ENCODE measurements at places on chromosomes 6 and 20.
A peak's percentile ranks its signal among the peaks of the same experiment; 100 is the strongest.

DNA sequence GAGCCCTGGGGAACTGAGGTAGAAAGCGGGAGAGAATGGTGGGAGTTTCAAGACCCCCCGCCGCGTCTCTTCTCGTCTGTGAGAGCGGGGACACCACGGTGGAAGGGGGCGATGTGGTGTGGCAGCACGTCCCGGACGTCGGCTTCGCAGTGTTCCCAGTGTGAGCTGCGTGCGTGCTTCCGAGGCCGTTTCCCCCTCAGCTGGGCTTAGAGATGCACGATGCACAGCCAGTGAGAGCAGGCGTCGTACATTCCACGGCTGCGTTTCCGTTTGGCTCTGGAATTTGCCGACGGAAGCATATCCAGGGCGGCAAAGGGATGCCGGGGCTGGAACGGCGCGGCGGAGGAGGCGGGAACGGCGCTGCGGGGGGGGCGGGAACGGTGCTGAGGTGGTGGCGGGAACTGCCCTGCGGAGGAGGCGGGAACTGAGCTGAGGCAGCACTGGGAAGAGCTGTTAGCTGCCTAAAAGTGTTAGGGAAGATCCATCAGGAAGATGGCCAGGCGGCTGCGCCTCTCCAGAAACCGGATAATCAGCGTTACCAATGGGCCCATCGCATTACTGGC, 37.7 kb downstream of the KIF25 start:
- DNase-seq: no peak

- DNase-seq: no peak
Measured at GRCh38 chr6:2218866-2219265, 26.5 kb downstream of the GMDS start.

GRCh38 chr20:10369723-10370090, 64.3 kb downstream of the MKKS start:
- DNase-seq: no peak

- peak; percentile 67 for DNase-seq
Measured at GRCh38 chr6:29752451-29753308, 29.4 kb downstream of the HLA-F start.

DNA sequence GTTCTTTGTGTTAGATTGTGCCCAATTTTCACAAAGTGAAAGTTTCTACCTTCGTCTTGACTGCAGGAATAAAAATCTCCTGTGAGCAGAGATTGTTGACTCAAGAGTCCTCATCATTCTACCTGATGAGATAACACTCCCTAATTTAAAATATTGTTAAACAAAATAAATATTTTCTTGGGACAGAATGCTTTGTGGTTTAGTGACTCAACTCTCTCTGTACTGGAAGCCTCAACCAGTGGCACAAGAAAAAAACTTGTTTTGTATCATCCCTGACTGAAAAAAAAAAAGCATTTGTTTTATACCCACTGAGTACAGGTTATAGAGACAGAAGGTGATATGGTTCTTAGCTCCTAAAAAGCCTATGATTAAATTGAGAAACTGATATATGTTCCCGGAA, 78.9 kb downstream of the CRYBG1 start:
- DNase-seq: no peak

DNA sequence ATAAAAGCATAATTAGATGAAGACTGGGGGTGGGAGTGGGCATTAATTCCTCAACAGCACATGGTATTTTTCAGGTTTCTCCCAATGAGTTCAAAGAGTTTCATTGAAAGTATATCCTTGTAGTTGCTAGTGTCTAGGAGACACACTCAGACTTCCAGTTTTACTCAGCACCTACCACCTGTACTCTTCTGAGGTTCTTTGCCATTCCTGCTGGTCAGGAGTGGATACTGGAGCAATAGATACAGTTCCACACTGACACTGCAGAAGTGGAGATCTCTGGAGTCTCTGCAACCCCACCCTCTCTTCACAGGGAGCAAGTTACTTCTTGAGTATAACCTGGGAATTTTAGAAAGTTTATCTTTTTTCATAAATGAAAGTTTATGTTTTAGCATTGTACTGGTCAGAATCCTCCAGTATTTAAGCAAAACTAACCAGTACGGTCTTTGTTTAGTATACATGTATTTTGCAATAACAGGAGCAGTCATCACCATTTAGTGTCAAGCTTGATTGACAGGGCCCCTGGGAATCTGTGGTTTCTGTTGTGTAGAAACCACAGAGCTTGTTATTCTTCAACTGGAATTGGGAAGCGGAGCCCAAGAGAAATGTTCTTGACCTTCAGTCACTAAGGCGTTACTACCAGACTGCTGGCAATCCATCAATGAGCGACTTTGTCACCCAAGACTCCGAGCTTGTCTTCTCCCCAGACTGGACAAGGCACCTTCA, 148.1 kb downstream of the ZDHHC14 start:
- no peak for DNase-seq

- no peak for DNase-seq
Measured at GRCh38 chr20:53981130-53981529, 89.3 kb downstream of the BCAS1 start.

DNA sequence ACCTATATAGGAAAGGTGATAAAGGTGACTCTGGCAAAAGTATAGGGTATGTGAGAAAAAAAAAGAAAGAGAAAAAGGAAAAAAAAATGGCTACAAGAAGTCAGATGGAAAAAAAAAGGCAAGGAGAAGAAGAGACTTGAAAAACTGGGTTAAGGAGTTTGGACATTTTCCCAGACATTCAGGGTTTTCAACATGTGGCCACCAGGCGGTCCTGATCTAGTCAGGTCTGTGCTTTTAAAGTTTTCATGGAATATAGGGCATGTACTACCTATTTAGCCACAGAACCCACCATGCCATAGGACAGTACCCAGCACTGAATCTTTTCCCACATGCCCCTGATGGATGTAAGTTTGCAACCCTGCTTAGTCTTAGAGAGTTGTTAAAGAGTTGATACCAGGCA, 433.7 kb downstream of the MAFB start:
- DNase-seq: no peak

GRCh38 chr6:42041481-42042053, 8.8 kb upstream of the TAF8 start:
- DNase-seq: no peak

DNA sequence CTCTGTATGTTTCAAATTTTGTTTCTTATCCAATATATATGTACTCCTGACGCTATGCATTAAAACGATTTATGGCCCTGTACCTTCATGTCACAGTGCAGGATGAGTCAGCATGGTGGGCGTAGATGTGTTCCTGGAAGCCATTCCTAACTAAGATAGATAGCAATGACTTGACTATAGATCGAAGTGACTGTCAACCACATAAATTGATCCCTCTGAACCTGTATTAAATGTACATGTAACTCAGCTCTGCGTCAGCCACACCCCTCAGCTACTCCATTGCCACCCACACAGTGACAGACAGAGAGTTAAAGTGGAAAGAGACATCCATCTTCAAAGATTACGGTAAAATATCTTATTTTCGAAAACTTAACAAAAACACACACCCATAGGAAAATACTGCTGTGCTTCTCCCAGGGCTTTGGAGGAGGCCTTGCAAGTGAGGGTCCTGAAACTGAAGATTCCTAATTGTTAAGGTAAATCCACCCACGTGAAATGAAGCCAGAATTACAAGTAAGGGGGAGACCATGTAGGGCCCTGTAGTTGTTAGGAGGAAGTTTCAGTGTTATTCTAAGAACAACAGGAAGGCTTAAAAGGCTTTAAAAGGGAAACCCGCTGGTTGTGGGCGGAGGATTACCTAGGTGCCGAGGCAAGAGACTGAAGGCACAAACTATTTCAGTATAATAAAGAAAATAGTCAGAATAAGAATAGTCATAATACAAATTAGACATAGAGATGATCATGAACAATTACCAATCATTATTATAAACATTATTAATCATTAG, 10.3 kb upstream of the RAD21L1 start:
- no peak for DNase-seq

DNA sequence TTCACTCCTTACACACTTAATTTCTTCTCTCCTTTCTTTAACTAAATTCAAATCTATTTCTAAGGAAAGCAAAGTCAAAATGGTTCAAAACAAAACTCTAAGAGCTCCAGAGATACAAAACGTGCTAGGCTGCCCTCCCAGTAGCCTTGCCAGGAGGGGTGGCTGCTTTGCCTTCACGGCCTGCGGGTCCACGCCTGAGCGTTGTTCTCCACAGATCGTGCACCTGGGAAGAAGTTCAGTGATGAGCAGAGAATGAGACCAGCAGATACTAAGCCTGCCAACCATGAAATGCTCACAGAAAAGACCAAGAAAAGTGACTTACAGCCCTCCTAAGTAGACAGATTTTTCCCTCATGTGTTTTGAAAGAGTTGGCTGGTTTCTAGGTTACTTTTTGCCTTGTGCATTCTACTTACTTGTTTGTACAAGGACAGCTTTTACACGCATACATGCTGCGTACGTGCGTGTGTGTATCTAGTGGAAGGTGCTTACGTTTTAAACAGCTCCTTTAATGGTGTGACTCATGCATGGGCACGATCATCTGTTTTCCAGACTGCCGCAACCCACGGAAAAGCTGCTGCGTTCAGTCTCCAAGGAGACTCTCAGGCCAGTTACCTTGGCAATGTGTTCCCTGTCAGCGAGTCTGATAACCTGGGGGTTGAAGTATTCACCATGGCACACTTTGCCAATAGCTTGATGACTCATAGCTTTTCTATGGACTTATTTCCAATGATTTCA, 32.4 kb upstream of the PBOV1 start:
- DNase-seq: no peak

DNA sequence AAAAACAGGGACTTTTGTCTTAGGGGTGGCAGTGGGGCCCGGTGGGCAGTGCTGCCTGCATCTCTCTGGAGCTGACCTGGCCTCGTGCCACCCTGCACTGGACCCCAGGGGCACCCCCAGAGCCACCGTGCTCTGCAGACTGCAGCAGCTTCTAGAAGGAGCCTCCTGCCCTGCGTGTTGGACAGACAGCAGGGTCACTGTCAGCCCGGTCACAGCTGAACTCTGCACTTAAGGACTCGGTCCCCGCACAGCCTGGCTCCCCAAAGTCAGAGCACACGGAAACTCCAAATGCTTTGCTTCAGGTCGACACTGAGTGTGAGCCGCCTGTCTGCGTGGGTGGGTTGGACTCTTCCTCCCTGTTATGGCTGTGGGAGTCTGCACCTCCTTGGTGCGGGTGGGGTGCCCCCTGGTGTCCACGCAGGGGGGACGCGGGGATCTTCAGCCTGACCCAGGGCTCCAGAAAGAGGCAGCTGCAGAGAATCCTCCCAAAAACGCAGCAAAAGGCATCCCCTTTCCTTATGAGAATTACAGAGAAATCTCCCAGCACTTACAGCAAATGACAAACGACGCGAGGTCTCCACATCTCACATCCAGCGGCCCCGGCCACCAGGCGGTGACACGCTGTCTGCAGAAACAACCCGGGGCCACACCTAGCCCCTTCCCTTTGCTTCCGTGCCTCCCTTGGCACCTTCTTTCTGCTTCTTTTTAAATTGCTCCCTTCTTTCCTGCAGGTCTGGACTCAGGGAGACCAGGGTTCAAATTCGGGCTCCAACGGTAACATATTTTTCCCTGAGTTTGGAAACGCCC, 36.3 kb upstream of the DACT2 start:
- DNase-seq: no peak

GRCh38 chr6:163733061-163733460, 318.5 kb downstream of the QKI start:
- no peak for DNase-seq

DNA sequence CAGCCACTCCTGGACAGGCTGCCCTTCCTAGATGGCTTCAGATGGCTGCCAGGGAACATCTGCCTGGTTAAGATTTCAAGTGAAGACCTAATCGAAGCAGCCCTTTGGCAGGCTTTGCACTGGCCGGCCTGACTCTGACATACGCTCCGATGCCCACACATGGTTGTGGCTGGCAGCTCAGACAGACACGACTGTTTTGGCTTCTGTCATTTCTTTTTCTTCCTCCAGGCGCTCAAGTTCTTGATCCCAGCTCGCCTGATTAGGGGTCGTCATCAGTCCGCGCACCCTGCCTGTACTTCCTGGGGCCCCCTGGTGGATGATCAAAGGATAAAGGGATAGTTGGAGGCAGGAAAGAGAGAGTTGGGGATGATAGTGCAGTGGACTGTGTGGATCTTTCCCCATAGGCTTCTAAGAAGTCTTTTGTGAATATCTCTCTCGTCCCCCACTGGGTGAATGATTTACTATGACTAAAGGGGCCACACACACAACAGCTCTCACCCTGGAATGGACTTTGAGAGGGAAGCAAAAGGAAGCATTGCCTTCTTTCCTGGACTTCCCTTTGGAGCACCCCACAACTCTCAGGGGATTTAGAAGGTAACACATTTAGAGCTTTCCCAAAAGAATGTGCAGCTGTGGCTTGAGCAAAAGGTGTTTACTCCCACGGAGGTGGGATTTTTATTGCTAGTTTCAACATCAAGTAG, 21.4 kb upstream of the TRAM2 start:
- no peak for DNase-seq

GRCh38 chr6:55617272-55617671, 38.3 kb upstream of the HMGCLL1 start:
- no peak for DNase-seq

GRCh38 chr20:44533928-44534327, 12.1 kb upstream of the SERINC3 start:
- no peak for DNase-seq

- DNase-seq: no peak
Measured at GRCh38 chr6:150732765-150733539, 132.6 kb upstream of the MTHFD1L start.

DNA sequence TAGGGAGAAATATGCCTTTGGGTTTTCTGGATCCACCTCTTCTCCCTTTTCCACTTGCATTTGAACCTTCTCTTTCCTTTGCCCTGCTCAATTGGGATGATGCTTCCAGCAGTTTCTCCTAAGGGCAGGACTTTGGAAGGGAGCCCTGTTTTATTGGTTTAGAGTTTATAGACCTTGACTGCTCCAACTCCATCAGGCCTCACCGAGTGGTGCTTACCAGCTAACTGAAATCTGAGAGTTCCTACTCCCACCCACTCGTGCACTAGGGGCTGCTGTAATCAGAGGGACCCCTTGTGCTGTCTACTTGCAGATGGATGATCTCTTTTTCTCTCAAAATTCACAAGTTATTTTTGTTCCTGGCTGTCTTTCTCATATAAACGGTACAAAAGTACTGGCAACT, 121.3 kb upstream of the SLC22A16 start:
- no peak for DNase-seq

DNA sequence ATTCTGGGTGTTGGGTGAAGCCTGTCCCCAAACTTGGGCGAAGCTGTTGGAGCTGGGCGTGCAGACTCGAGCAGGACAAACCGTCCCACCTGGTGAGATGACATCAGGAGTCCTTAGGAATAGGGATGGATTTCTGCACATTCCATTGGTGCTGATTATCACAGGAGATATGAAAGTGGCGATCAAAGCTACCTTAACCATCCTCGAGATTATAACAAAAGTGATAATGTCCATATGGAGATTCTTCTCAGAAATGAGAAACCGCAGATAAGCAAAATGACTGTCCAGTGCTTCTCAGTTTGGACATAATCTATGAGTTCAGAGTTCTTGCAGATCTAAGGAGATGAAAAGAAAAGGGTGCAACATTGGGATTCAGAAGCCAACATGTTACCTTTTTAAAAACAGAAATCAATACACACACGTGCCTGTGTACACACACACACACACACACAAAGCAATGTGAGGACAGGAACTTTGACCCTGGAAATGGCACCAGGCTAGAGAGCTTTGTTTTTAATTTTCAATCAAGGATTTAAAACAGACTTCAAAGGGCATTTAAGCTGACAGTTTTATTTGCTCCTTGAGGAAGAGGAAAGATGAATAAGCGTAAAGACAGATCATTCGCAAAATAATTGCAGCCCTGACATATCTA, 165.4 kb downstream of the CD83 start:
- no peak for DNase-seq

GRCh38 chr6:112054555-112055190, 769 bp downstream of the CCN6 start:
- no peak for DNase-seq

GRCh38 chr20:39338469-39339376, 376.6 kb downstream of the DHX35 start:
- DNase-seq: no peak

GRCh38 chr6:162866656-162867055, 138.9 kb downstream of the PACRG start:
- DNase-seq: no peak
